CD4-positive, alpha-beta T cell treated with Interleukin-4 for 4 hours (primary cell): ENCODE measurements at places on chromosomes 4 and X.

- DNase-seq, result no peak
These were observed at the start of gene ADGRA3 for GRCh38 chr4:22515888-22516541. TSS of gene ADGRA3 (minus strand) at chr4:22516066. CDS start at chr4:22515784, 282 bp downstream.

DNA sequence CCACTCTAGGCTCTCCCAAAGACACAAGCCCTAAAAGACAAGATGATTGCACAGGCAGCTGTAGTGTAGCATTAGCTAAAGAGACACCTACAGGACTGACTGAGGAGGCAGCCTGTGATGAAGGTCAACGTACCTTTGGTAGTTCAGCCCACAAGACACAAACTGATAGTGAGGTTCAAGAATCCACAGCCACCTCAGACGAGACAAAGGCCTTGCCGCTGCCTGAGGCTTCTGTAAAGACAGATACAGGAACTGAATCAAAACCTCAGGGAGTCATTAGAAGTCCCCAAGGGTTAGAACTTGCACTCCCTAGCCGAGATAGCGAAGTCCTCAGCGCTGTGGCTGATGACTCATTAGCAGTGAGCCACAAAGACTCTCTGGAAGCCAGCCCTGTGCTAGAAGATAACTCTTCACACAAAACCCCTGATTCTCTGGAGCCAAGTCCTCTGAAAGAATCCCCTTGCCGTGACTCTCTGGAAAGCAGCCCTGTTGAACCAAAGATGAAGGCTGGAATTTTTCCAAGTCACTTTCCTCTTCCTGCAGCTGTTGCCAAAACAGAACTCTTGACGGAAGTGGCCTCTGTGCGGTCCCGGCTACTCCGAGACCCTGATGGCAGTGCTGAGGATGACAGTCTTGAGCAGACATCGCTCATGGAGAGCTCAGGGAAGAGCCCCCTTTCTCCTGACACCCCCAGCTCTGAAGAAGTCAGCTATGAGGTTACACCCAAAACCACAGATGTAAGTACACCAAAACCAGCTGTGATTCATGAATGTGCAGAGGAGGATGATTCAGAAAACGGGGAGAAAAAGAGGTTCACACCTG, 306.3 kb downstream of the ANK2 start:
- peak; percentile 85 for DNase-seq

DNA sequence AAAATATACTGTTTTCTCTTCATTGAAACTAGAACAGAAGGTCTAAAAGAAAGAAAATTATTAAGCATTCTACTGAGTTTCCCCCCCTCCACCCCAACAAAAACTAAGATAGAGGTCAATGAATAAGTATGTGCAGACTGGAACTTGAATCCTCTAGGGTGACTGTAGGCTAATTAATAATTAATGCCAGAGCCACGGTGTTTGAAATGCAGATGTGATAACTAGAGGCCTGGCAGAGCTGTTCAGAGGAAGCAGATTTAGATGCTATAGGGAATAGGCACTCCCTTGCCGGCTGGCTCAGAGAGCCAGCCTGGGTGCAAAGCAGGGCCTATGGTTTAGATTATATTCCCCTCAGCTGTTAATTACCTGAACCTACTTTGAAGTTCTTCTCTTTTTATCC, 12.2 kb upstream of the POU3F4 start:
- DNase-seq, result no peak

- DNase-seq, result no peak
These were observed 35.9 kb upstream of the RELL1 start for GRCh38 chr4:37721995-37722638.

GRCh38 chr4:159169404-159170302, 66.8 kb downstream of the RAPGEF2 start:
- DNase-seq, result no peak

DNA sequence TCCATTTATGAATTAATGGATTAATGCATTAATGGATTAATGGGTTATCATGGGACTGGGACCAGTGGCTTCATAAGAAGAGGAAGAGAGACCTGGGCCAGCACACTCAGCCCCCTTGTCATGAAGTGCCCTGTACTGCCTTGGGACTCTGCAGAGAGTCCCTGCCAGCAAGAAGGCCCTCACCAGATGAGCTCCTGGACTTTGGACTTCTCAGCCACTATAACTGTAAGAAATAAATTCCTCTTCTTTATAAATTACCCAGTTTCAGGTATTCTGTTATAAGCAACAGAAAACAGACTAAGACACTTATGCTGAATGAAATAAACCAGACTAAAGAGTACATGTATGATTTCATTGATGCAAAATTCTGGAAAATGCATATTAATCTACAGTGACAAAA, 119.4 kb upstream of the MSX1 start:
- DNase-seq, result no peak

GRCh38 chr4:111648056-111648455, 497.2 kb upstream of the FAM241A start:
- DNase-seq, result no peak

GRCh38 chrX:132271311-132271778, 52.1 kb upstream of the RAP2C start:
- no peak for DNase-seq

- no peak for DNase-seq
These were observed 24.4 kb upstream of the CORIN start for GRCh38 chr4:47862297-47862696.

GRCh38 chr4:53557669-53558064, 33.6 kb downstream of the LNX1 start:
- DNase-seq, result no peak

- no peak for DNase-seq
These were observed 734.6 kb downstream of the GLUD2 start for GRCh38 chrX:121781991-121782390.

GRCh38 chr4:185481401-185481800, 9.9 kb upstream of the CCDC110 start:
- no peak for DNase-seq

DNA sequence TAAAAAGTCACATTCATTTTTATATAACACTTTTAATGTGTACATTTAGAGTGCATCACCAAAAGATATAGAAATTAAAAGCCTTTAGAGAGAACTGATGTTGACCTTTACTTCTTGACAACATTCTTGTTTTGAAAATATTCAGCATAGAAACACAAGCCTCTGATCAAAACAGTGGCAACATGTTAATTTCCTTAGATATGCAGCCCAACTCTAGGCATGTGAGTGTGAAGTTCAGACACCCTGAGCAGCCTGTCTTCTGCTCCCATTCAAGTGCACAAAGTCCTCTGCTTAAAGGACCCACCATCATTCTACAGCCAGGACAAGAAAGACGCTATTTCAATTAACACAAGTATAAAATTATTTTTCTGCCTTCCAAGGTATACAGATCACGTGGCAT, 60.0 kb downstream of the PPP3CA start:
- DNase-seq, result peak; percentile 40

DNA sequence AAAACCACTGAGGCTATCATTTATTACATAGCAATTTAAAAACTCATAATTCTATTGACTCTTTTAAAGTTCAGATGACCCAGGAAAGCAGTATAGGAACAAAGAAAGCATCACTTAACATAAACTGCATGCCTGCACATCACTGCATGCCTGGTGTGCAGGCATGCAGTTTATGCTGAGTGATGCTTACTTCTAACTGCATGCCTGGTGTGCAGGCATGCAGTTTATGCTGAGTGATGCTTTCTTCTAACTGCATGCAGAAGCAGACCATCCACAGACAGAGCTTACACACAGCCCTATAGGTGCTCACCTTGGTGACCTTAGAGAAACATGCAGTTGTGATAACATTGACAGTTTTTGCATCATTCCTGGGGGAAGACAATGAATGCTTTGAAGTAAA, 17.0 kb downstream of the SDAD1 start:
- no peak for DNase-seq

DNA sequence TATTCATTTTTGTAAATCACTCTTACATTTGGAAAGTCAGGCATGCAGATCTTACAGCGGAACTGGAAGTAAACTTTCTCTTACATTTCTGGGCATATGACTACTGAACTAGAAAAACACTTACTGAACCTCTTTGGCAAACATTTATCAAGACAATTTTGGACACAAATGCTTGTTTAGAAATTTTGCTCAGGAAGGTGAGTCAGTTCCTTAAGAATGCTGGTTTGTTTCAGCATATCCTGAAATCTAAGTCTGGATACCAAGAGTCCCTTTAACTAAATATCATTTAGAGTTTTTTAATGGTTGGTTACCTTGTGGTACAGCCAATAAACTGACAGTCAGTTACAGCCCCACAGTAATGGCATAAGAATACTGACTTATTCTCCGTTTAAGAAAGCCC, 15.0 kb downstream of the SHISA3 start:
- DNase-seq, result no peak

- DNase-seq, result no peak
These were observed 67.4 kb downstream of the IRF2 start for GRCh38 chr4:184406958-184407391.

DNA sequence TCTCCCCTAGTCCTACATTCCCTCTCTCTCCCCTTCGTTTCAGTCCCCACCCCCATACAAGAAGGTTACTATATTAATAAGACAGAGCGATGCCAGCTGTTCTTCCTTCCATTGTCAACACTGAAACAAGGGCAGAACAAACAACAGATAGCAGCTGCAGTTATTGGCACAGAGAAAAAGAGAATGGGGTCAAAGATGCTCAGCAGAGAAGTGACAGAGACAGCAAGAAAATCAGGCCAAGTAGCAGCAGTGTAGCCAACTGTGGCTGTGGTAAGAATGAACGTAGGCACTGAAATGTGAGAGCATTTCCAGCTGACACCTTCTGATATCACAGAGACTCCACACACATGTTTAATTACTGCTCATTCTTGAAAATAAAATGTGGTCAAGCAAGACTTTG, 641.8 kb downstream of the FSTL5 start:
- no peak for DNase-seq

- peak; percentile 70 for DNase-seq
These were observed at the start of gene TNIP2 for GRCh38 chr4:2755821-2756690. TSS of gene TNIP2 (minus strand) at chr4:2756336. CDS start at chr4:2756289, 47 bp downstream.

DNA sequence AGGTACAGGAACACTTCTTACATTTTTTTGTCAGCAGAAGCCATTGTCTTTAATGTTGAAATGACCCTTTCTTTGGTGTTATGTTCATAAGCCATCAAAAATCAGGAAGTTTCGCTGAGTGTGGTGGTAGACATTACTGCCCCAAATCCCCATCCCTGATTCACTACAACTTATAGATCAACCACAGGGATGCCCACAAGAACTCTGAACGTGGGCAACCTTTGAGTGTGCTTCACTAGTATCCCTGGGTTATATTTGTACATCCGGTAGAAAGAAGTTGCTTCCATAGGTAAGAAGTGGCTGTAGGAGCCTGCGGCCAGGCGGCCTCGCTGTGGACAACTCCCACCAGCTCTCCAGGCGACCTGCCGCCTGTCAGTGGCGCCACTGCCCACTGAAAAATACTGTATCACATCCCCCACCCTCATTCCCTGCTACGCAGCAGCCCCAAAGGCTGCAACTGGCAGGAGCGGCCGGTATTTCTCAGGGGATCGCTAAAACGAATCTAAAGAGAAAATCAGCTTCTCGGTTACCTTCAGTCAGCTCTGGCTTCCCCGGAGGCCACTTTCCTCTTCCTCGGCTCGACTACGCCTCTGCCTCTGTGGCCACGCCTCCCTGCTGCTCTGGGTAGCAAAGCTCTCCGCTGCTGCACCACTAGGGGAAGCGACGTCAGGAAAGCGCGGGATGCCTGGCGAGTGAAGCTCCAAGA, 13.9 kb upstream of the ETDC start:
- DNase-seq, result peak; percentile 54

- DNase-seq, result no peak
These were observed 50.8 kb upstream of the SMARCAD1 start for GRCh38 chr4:94156826-94157225.

DNA sequence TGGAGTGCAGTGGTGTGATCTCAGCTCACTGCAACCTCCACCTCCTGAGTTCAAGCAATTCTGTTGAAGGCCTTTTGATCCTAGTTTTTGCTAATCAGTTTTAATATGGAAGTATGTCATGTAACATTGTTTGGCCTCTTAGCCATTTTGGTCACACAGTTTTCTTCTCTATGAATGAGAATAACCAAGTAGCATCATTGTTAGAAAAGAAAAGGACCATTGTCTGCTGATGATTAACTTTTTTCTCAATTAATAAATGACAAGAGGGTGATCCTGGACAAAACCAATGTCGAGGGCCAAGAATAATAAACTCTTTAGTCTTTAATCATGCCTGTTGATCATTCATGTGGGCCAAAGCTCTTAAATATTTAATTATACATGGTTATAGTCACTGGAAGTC, 289.3 kb upstream of the MAGEB2 start:
- no peak for DNase-seq

DNA sequence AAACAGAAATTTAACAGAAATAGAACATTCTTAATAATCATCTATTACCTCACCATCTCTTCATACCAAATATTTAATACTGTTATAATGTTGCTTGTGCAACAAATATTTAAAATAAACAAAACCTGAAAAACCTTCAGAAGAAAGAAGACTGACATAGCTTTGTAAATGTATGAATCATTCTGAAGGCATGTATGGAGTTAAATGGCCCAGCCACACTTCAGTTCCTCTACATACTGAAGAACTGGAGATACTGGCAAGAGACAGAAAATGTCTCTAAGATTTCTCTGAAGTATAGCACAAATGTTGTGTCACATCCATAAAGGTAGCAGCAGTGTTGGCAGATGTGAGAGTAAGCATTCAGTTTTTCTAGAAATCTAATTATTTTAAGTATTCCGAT, 275.3 kb upstream of the FGF13 start:
- DNase-seq, result no peak

DNA sequence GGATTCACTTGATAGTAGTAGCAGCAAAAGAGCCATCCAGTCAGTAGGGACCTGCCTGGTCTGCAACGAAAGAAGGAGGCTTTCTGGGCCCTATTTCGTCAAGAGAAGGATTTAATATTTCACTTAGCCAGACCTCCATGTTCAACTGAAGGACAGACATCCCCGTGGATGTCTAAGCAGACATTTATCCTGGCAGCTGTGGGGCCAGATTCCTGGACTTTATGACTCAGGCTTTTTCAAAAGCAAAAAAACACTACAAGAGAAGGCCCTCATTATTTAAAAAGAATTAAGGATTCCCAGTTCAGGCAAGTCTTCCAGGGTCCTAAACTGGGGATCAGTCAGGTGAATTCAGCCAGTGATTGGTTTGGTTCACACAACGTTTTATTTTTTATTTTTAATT, 88.5 kb upstream of the TSPAN5 start:
- no peak for DNase-seq

GRCh38 chr4:37989398-37990260, 29.4 kb downstream of the PTTG2 start:
- DNase-seq, result no peak

DNA sequence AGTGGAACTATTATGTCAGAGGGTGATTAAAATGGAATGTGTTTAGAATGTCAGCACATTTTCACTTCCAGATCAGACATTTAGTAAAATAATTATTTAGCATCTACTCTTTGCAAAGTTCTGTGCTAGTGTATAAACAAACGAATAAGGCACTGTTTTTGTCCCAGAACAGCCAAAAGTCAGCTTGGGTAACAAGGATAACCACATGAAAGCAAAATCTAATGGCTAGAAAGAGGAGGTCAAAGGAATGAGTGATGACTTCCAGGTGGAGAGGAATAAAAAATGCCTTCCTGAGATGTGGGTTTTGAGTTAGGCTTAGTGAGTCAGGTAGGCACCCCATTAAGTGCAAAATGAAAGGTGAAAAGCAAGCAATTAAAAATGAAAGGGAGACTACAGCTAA, 112.6 kb downstream of the ATP10D start:
- DNase-seq, result no peak

GRCh38 chr4:173522160-173522950, 7.7 kb downstream of the HAND2 start:
- DNase-seq, result no peak
